ENCODE measurements at places on chromosomes 2 and 18.

DNA sequence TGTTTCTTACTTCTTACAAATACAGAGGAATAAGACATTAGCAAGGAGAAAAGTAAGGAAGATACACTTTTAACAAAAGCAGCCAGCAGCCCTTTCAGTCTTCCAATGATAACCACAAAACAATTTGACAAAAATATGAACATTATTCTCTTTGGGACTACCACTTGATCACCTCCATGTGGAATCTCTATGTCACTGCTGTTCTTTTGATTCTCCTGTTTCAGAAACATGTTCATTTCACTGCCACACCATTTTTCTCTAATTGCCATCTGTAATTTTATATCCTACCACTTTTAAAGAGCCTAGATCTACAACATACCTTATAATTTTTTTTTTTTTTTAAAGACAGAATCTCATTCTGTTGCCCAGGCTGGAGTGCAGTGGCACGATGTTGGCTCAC, 10.9 kb downstream of the INO80D start:
- no peak for DNase-seq

GRCh38 chr18:28123401-28124030, 53.4 kb downstream of the CDH2 start:
- DNase-seq: no peak

DNA sequence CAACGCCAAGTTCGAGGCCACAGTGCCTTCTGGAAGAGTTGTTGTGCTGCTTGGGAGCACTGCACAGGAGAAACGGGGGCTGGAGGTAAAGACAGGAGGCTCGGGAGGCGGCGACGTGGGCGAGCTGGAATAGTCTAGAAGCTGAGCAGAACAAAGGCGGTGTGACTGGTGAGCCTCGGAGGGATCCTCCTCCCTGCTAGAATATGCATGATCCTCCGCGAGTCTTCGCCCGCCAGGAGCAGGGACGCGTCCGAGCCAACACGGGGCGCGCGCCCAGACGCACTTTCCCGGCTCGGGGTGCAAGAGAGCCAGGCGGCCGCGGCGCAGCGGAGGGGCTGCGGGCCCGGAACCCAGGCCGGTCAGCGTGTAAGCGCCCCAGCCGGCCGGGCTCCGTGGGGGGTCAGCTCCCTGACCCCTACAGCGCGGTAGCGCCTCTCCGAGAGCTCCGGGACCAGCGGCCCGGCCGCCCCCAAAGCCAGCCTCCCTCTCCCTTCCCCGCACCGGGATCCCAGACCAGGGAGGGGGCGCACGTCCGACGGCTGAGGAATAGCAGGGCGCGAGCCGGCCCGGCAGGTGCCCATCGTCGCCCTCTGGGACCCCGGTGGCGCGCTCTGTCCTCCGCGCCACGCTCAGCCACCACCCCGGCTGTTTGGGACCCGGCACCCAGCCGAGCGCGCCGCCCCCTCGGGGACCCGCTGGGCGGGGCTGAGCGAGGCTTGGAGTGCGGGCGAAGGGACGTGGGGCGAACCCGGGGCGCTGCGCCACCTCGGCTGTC, 62.5 kb downstream of the GNAL start:
- no peak for DNase-seq

DNA sequence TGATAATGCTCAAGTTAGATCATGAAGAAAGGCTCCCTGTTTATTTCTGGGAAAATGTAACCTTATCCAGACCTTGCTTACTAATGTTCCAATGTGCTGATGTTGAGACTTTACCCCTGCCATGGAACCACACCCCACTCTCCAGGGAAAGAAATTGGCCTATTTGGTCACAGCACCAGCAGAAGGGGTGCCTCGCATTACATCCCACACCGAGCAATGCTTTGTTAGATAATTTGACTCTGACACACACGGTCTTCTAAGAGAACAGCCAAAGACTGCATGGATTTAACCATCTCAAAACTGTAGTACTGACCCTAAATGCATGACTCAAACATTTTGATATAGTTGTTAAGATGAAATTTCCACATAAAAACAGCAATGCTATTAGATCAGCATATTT, 152.1 kb upstream of the CCDC150 start:
- no peak for DNase-seq

- no peak for DNase-seq
Measured at GRCh38 chr18:32629292-32629691, 143.5 kb downstream of the KLHL14 start.

Measured in stimulated activated CD8-positive, alpha-beta memory T cell treated with anti-CD3 and anti-CD28 coated beads, Interleukin-15, amount 100 ng/mL, for 4 hours (primary cell).